ENCODE measurements at places on chromosomes 7 and 10. TPM values are rescaled to one million over a fixed set of nuclear protein-coding genes. Genes with fewer than 3 reads are reported as not detected.

DNA sequence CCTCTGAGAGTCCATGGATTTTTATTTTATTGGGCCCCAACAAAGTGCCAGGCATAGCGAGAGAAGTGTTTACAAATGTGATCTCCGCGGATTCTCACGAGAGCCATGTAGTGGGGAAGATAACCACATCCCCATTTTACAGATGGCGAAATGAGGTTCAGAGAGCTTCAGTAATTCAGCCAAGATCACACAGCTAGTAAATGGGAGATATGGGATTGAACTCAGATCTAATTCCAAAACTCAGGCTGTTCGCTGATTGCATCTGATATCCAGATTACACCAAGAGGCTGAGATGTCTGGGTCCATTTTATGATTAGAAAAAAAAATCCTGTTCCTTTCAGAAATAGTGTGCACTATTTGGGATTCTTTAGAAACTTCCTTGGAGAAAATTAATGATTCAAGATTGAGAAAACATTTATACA, 1.3 kb downstream of the FAS start:
- no peak for DNase-seq

DNA sequence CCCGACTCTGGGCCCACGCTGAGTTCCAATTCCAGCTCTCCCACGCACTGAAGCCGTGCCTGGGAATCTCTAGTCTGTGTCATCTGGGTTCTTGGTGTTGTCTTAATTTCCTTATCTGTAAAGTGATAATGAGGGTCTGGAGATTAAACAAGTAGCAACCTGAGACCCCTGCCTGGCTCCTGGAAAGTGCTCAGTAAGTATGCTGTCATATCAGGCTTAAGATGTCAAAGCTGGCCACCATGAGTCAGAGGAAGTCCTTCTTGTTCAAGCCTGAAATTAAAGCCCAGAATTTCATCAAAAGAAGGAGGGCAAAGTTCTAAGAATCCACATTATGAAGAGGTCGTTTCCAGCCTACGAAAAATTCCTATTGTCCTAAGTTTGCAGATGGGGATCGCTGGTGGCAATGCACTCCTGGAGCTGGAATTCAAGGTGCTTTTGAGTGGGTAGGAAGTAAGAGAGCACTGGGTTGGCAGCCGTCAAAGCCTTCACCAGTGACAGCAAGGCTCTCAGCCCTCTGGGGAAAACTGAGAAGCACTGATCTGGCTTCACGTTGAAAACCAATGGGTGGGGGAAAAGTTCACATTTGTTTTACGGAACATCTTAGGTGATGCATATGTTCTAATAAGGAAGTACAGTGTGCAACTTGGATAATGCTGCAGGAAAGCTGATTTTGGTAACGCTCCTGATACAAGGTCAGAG, 50.3 kb upstream of the NCAPG2 start:
- no peak for DNase-seq

GRCh38 chr10:37854626-37855025, 2.8 kb downstream of the ZNF248 start:
- no peak for DNase-seq

DNA sequence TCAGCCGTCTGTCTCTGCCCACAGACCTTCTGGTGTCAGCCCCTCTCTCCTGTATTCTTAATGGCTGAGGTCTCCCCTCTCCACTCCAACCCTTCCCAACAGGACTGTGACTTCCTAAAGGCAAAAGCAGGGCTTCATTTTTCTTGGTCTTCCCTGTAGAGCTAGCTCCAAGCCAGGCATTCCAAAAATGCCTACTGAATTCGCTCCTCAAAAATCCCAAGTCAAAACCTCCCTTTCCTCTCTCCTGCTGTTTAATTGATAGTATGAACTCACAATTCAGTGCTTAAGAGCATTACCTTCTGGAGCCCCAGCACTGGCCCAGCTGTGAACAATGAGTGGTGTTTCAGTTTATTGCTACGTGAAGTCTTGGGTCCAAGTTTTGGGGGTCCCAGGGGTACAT, 628.4 kb downstream of the PARD3 start:
- DNase-seq = no peak

DNA sequence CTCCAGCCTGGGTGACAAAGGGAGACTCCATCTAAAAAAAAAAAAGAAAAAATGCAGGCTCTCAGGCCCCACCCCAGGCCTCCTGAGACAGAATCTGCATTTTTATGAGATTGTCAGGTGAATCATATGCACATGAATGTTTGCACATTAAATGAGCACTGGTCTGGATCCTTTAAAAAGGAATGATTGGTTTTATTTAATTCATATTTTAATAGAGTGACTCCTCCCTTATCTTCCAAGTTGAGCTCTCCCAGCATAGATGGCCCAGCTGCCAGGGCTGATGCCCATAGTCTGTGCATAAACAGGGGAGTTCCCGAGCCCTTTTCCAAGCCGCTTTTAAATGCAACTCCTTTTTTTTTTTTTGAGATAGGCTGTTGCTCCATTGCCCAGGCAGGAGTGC, 28.5 kb downstream of the CUX1 start:
- DNase-seq = no peak

GRCh38 chr10:32981760-32982159, 23.7 kb upstream of the ITGB1 start:
- DNase-seq = no peak

CAMK2B gene
- total RNA-seq = 0.15 TPM

GRCh38 chr10:25694206-25694933, 239.7 kb upstream of the MYO3A start:
- DNase-seq = no peak

DGKI gene
- total RNA-seq = 0.40 TPM

SORBS1 gene
- 0.43 TPM for total RNA-seq

- DNase-seq = peak; percentile 47
Observed at GRCh38 chr10:67697724-67698131, 1.7 kb upstream of the CTNNA3 start.

LDB3 gene
- total RNA-seq = 0.17 TPM

GRCh38 chr10:1287487-1287886, 231.3 kb downstream of the WDR37 start:
- no peak for DNase-seq

- no peak for DNase-seq
Observed at GRCh38 chr7:94612661-94613060, 43.3 kb downstream of the SGCE start.

TMEM236 gene
- 0.17 TPM for total RNA-seq

ZNF273 gene
- total RNA-seq = 8.7 TPM

DNA sequence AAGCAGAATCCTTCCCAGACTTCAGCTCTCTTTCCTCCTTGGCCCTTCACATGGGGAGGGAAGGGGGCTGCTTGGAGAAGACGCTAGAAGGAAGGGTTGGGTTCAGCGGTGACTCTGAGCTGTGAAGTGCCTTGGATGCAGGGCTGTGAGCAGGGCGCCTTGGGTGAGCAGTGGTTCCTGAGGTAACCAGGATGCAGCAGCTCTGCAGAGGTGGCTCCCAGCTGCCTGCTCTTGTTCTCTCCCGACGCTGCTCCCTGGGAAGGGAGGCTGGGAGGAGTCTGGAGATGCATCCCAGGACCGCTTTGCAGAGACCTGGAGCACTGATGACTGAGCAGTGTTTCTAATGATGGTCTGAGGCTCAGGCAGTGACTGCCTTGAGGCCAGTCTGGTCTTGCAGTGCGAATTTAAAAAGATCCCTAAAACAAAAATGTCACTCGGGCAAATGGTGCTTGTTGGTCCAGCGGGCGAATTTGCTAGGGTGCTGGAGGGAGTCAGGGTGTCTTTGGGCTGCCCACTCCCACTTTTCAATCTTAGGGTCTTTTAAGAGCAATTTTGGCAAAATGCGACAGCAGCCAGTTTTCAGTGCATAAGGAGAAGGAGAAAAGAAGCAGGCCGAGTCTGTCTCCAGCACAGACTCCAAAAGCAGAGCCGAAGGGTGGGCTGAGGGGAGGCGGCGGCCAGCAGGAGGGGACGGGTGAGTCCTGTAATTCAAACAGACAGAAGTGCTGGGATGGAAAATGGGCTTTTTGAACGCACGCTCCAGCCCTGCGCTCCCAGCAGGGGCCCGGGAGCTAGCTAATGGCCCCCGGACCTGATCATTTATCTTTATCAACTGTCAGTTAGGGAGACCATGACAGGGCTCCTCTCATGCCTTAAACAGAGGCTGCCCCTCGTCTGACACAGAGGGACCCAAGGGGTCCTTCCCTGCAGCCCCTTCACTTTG, 191.2 kb upstream of the SHH start:
- DNase-seq = no peak

FAM25G gene
- total RNA-seq = not detected

- DNase-seq = no peak
Observed at GRCh38 chr7:3153118-3153517, 109.5 kb upstream of the CARD11 start.

VAX1 gene
- total RNA-seq = 0.25 TPM

PPP1R9A gene
- 3.6 TPM for total RNA-seq

DNA sequence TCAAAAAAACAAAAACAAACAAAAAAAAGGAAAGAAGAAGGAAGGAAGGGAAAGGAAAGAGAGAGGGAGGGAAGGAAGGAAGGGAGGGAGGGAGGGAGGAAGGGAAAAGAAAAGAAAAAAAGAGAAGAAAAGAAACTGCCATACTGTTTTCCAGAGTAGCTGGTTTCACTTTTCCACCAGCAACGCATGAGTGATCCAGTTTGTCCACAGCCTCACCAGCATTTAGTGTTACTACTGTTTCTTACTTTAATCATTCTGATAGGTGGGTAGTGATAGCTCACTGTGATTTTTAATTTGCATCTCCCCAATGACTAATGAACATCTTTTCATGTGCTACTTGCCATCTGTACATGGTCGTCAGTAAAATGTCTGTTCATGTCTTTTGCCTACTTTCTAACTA, 9.6 kb downstream of the GSTK1 start:
- DNase-seq = no peak

IFIT1B gene
- total RNA-seq = not detected

DNA sequence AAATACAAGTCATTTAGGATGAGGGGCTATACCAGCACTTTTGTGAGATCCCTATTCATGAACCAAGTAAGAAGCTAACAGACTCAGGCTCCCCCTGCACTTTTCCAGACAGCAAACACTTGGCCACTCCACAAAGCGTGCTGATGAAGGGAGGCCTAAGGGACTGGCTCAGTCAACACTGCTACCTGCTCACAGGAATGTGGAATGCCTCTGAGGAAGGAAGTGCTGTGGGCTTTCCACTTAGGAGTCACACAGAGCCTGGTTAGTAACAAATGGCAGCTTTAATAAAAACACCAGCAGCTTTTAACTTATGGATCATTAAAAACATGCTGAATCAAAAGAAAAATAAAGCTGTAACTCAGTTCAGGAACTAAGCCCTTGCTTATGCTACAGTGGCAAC, 15.0 kb downstream of the UROS start:
- DNase-seq = no peak

ARHGAP12 gene
- total RNA-seq = 35.9 TPM

- no peak for DNase-seq
Observed at GRCh38 chr10:63164166-63164623, 31.1 kb downstream of the NRBF2 start.

DNA sequence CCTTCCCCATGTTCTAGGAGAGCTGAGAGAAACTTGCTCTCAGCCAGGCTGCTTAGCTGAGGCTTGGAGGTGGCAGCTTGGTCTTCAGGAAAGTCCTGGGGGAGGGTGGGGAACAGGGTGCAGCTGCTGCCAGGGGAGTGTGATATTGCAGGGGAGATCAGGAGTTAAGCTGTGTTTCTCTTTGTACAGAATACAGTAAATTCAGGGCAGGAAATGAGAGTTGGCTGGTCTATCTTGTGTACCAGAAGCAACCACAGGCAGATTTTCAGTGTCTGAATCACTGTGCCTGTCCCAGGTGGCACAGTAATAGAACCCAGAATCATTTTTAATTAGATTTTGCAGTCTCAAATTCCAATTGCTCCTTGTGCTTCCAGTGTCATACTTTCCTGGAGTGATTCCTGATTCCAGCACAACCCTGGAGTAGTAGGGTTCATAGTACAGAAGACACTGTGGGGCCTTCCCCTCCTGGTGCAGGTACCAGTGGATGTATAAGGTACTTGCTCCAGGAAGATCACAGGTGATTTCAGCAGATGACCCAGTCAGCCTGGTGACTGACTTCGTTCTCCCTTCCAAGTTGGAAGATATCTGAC, 94.0 kb upstream of the TARP start:
- DNase-seq = no peak

DNA sequence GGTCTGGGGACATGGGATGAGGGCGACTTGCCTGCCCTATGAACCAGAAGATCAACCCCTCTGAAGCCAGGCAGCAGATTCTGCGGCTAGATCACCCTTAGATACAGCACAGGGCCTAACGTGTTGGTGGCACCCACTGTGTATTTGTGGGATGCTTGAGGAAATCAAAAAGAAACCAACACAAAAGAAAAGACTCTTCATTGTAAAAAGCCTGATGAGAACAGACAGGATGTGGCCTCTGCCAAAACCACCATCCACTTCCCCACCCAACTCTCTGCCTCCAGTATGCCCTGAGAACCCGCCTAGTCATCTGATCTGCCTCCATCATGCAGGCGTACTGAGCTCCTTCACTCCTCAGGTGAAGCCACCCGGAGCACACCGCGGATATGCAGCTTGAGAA, 97.2 kb upstream of the INSYN2A start:
- DNase-seq = no peak

GRCh38 chr7:39969431-39969830, 19.4 kb downstream of the CDK13 start:
- no peak for DNase-seq

GRCh38 chr7:74400420-74401136, 53.1 kb upstream of the GTF2IRD1 start:
- no peak for DNase-seq

Data from NCI-H460 (cell line).